ENCODE measurements at places on chromosomes 7 and 10.

GRCh38 chr10:120883071-120883470, 31.9 kb downstream of the WDR11 start:
- DNase-seq, result no peak

GRCh38 chr10:5466451-5467206, 32.7 kb downstream of the CALML5 start:
- DNase-seq, result no peak

DNA sequence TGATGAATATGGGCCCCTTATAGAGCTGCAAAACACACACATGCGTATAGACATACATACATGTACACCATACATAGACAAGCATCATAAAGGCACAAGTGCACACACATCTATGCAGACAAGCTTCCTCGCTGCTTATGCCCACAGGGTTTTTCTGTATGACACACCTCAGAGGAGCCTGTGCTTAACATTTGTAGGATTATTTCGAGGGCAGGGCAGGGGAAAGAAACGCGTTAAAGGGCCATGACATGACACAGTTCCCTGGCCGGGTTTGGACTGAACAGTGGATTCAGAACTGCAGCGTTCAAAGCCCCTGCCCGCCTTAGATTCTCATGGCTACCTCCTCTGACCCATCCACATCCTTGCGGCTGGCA, 44.8 kb downstream of the CHST3 start:
- DNase-seq, result no peak

DNA sequence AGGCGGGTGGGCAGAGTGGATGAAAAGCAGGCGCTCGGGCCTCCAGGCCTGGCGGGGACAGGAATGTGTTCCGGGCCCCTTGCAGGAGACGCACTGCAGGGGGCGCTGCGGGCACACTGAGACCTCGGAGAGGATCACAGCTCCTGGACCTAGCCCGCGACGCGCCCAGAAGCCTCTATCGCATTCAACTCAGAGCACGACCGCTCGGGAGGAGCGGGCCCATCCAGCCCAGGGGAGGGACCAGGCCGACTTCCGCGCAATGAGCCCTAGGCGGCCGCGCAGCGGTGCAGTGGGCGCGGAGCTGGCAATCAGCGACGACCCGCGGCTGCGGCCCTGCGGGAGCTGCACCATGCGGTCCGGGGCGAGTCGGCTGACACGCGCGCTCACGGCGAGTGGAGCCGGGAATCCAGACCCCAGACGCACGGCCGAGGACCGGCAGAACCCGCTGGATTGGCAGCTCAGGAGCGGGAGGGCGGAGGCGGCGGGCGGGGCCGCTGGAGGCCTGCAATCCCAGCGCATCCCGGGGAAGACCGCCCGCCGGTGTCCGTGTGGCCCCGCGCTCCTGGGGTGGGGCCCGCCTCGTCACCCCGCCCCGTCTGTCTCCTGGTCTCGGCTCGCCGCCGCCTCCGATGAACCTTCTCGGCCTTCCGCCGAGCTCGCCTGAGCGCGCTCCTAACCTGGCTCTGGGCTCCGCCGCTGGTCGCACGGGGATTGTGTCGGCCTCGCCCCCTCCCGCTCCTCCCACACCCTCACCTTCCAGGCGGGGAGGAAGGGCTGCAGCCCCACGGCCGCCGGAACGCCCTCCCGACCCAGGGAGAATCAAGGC, 33.5 kb upstream of the GRID1 start:
- DNase-seq, result peak; percentile 92

- DNase-seq, result no peak
Observed at GRCh38 chr7:28358423-28358868, 53.9 kb upstream of the CREB5 start.

- DNase-seq, result no peak
Observed at GRCh38 chr10:98295401-98295811, 27.4 kb upstream of the LOXL4 start.

DNA sequence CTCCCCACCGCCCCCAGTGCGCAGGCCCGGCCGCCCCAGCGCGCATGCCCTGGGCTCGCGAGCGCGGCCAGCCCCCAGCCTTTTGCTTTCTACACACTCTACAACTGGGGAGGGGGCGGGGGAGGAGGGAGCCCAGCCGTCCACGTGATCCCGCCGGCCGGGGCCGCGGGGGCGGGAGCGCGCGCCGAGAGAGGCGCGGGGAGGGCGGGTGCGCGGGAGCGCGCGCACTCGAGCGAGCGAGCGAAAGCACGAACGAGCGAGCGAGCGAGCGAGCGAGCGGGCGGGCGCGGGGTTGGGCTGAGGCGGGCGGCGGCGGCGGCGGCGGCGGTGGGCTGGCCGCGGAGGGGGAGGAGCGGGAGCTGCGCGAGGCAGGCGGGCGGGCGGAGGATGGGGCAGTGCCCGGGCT, at the start of gene AUTS2:
Gene AUTS2, plus strand, starts transcription at position 395 of the 406 bp plus-strand sequence. CDS start 1,179 bp downstream, outside the sequence.
- DNase-seq, result peak; percentile 25

GRCh38 chr10:12728494-12728893, 273.0 kb downstream of the CCDC3 start:
- DNase-seq, result no peak

- no peak for DNase-seq
Observed at GRCh38 chr10:131310551-131311401, 745 bp downstream of the TCERG1L start.

GRCh38 chr7:21939136-21939857, 6.4 kb downstream of the CDCA7L start:
- no peak for DNase-seq

Measured in activated T-helper 9 cell treated with anti-CD3 and anti-CD28 coated beads, Interleukin-2, amount 50 U/mL, for 16 hours (primary cell).